Mesenchymal stem cell (in vitro differentiated cells and primary cell): ENCODE measurements at places on chromosomes 6 and 20.

- peak; percentile 61 for DNase-seq
Measured at GRCh38 chr20:21436205-21436604, 38.9 kb upstream of the NKX2-4 start.

DNA sequence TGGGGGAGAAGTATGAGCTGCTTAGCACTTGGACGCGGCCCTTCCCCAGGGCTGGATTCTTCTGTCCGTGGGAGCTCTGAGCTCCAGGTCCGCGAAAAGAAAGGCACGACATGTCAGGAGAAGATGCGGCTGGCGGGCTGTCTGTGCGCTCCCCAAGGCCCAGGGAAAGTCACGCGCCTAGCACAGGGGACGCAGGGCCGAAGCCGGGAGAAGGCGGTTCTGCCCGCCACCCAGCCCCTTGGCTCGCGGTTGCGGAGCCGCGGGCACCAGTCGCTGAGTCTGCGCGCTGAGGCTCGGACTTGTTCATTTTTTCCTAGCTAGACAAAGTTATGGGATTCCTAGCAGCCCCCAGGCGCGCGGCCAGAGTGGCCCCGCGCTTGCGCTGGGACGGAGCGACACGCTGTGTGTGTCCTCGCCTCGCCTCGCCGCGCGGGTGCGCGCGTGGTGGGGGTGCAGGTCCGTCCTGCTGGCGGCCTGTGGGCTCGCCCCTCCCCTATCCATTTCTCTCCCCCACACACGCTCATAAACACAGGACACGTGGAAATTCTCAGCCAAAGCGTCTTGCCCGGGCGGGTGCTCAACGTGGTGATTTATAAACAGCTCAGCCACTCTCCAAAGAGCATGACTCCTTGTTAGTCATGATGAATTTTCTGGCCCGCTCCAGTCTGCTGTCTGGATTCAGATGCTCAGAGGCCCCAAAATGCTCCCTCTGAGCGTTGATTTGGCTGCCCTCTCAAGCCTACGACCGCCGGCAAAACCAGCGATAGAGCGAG lies 1.9 kb upstream of the POU3F2 start:
- DNase-seq, result peak; percentile 67

DNA sequence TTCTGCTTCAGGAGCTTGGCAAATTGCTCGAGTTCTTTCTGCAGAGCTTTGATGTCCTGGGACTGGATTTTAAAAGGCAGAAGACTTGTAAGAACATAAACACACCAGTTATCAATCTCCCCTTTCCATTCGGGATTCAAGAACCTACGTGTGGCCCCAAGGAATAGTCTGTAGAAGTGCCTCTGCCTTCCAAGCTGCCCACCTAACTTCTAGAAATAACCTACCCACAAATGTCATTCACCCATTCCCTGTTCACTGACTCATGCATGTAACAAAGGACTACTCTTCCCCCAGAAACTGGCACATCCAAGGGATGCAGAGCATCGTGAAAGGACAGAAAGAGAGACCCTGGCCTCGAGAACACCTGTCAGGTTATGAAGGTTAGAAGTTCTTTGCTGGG lies 4.5 kb downstream of the POU5F1 start:
- no peak for DNase-seq

DNA sequence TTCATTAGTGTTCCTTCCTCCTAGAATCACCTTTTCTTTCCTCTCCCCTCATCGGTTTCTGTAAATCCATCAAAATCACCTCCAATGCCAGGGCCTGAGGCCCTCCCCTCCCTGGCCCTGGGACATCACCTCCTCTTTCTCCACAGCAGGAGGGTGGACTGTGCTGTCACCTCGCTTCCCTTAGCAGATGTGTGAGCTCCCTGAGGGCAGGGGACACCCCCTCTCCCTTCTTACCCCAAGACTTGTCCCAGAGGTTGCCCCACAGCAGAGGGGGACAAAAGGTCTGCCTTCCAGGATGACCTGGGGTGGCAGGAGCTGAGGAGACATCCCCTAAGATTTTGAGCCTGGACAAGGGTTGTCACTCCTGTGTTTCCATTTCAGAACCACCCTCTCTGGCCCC lies 5.9 kb downstream of the ULBP1 start:
- no peak for DNase-seq

DNA sequence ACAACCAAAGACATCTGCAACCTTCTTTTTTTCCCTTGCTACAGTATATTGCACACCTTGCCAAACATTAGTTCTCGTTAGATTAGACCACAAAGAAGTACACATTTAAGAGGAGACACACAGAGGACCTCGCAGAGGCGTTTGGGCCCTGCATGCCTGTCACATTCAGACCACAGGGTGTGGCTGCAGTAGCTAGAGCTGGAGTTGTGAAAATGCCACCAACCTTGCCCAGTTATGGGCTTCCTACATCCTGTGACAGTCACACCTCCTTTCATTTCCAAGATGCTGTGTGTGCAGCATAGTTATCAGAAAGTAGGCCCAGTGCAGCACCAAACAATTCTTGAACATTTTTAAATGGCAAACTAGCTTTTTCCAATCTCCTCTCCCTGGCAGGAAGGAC lies 2.4 kb downstream of the SYNE1 start:
- no peak for DNase-seq

GRCh38 chr6:46440141-46440540 lies 51.1 kb downstream of the RCAN2 start:
- no peak for DNase-seq

- DNase-seq, result no peak
Measured at GRCh38 chr6:36402481-36402880, 15.0 kb upstream of the ETV7 start.

GRCh38 chr20:59561228-59561605 lies 43.1 kb upstream of the PHACTR3 start:
- DNase-seq, result no peak

- DNase-seq, result no peak
Measured at GRCh38 chr6:965343-965742, 272.4 kb upstream of the EXOC2 start.

- DNase-seq, result no peak
Measured at GRCh38 chr20:41563087-41563486, 55.1 kb downstream of the CHD6 start.

GRCh38 chr6:151100326-151100725 lies 139.4 kb upstream of the AKAP12 start:
- no peak for DNase-seq

DNA sequence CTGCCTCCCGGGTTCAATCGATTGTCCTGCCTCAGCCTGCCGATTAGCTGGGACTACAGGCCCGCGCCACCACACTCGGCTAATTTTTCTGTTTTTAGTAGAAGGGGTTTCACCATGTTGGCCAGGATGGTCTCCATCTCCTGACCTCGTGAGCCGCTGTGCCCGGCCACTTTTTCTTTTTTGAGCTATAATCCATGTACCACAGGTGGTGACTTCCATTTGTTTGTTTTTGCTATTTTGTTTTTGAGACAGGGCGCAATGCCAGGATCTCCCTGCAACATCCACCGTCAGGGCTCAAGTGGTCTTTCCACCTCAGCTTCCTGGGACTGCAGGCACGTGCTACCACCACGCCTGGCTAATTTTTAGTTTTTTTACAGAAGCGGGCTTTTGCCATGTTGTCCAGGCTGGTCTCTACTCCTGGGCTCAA lies 8.5 kb downstream of the HSPA1B start:
- no peak for DNase-seq
